Midbrain (tissue), 1 donor: ENCODE measurements at places on chromosomes 4 and X.

- no peak for DNase-seq
These were observed 72.5 kb downstream of the SLC16A2 start for GRCh38 chrX:74493806-74494205.

- no peak for DNase-seq
These were observed 59.0 kb downstream of the HMGB2 start for GRCh38 chr4:173275150-173275549.

- DNase-seq = no peak
These were observed 567.4 kb upstream of the GALNT7 start for GRCh38 chr4:172601195-172601594.

DNA sequence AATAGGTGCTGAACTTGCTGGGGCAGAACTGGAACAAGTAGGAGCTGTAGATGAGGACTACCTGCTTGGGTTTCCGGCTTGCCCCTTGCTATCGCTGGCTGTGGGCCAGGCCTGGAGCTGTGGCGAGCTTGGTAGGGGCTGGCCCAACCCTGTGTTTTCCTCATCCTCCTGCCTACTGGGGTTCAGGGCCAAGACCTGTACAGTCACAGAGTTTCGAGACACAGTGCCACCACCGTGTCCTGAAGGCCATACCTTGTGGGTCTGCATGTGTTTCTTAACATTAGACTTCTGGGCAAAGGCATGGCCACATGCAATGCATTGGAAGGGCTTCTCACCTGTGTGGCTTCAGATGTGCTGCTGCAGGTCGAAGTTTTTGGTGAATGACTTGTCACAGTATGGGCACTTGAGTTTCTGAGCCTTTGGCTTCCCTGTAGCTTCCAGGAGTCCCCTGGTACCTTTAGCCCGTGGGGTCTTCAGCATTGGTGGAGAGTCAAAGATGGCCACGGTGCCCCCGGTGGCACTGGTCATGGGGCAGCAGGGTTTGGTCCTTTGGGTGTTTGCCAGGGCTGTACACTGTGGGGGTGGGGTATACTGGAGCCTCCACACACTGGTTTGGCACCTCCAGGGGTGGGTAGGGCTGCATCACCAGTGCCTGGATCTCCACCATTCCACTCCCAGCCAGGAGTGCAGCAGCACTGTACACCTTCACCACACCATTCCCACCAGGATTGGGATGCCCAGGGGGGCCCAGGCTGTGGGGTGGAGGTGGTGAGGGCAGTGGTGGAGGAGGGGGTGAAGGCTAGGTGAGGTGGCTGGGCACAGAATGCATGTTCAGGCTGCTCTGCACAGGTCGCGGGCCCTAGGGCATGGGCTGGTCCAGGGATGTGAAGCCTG, 52.1 kb downstream of the CFAP299 start:
- DNase-seq = no peak

DNA sequence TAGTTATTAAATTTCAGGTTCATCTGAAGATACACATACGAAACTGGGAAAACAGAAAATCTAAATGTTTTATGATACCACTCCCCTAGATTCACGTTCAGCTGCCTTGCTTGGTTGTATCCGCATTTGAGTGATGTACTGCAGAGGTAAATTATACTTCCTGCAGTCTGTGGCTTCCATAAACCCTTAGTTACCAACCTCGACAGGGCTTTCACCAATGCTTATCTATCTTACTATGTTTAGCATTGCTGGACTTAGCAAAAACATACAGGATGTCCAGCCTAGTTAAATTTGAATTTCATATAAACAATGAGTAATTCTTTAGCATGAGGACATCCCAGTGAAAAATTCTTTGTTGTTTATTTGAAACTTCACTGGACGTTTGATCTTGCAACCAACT, 108.8 kb downstream of the TMA16 start:
- DNase-seq = no peak

GRCh38 chr4:74293558-74293957, 14.7 kb upstream of the EPGN start:
- no peak for DNase-seq

- no peak for DNase-seq
These were observed 176.9 kb upstream of the HS3ST1 start for GRCh38 chr4:11605597-11605996.

DNA sequence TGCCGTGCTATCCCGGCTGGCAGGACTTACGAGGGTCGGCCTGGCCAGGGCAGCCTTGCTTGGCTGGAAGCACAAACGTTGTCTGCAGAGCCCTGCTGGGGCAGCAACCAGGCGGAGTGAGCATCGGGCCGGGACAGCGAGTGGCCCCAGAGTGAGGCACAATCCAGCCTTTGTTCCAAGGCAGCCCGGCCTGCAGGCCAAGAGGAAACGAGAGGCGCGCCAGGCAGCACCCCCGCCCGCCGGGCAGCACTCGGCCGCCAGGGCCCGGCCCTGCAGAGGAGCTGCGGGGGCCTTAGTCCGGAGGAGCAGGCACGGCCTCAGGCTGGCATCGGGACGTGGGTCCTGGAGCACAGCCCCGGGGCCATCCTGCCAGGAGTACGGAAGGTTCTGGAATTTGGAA, 24.1 kb downstream of the FGFRL1 start:
- peak; percentile 93 for DNase-seq
